ENCODE measurements at places on chromosomes 16 and 17.
A peak's percentile ranks its signal among the peaks of the same experiment; 100 is the strongest.

- DNase-seq: no peak
These were observed 45.6 kb downstream of the EMP2 start for GRCh38 chr16:10534748-10535147.

DNA sequence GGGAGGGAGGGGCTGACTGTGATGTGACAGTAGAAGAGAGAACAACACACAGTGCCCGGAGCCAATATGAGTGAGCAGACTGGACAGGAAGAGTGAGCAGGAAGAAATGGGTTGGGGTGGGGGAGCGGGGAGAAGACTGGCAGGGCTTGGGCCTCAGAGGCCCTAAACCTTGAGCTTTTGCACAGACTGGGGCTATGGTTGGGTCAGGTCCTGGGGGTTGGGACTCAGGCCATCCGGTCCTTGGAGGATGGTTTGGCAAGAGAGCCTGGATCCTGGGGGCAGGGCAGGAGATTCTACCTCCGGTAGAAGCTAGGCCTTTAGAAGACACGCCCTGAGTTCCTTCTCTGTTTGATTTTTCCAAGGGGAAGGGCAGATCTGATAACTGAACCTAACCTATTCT lies 1.1 kb downstream of the CAMTA2 start:
- no peak for DNase-seq

GRCh38 chr17:49549691-49550678 lies 25.7 kb upstream of the NXPH3 start:
- no peak for DNase-seq

DNA sequence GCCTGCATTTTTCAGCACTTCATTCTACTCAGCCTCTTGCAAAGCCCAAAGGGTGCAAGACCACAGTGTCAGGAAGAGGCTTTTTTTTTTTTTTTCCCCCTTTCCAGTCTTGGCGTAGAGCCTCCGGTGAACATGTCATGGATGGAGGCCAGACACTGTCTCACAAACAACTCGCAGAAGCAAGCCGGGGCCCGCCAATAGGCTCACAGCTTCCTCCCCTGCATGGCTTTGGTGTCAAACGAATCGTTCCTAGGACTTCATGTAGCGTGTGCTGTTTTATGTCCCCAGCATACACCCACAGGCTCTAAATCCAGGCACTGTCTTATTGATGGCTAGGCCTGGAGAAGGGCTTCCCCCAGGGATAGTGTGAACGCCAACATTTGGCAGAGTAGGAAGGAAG lies 457.7 kb upstream of the MAF start:
- peak; percentile 53 for DNase-seq

GRCh38 chr17:66750781-66751543 lies 84.0 kb upstream of the CACNG5 start:
- no peak for DNase-seq

DNA sequence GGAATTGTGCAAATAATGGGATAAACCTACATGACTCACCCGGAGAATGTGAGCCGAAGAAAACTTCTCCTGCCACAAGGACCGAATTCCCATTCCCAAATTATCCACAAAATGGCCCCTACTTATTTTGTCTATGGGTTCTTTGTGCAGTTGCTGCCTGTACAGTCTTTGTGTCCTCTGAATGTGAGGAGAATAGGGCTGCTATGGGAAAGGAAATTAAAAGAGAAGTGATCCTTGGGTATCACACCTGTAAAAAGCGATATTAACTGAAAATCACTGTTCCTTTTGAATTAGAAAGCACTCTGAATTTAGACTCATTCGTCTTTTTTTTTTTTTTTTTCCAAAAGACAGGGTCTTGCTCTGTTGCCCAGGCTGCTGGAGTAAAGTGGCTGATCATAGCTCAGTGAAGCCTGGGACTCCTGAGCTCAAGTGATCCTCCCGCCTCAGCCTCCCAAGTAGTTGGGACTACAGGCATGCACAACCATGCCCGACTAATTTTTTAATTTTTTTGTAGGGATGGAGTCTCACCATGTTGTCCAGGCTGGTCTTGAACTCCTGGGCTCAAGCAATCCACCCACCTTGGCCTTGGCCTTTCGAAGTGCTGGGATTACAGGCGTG lies 45.4 kb downstream of the CHD9 start:
- DNase-seq: no peak

DNA sequence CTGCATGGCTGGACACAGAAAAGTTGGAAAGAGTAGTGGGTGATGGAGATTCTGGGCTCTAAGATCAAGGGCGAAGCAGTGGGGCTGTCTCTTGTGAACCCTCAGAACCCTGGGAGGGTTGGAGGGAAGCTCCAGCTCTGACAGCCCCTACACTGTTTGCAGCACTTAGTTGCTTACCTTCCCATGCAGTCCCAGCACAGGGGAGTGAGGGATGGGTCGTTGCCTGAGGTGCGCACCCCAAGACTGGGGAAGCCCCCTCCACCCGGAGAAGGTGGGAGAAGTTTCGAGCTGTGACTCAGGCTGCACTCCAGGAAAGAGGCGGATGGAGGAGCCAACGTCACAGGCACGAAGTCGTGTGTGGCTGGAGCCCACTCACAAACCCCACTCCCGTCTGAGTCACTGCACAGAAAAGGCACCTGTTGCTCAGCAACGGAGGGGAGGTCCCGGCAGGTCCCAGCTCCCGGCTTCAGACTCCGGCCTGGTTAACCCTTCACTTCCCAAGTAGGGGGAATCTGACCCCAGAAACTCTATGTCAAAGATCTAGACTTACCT lies 60.1 kb downstream of the AIPL1 start:
- peak; percentile 67 for DNase-seq
